Type B pancreatic cell (in vitro differentiated cells): ENCODE measurements at places on chromosomes 4 and X.

- no peak for DNase-seq
Observed at GRCh38 chr4:16043642-16044498, 40.0 kb downstream of the PROM1 start.

- no peak for DNase-seq
Observed at GRCh38 chr4:14568351-14568750, 433.9 kb upstream of the CPEB2 start.

- DNase-seq: no peak
Observed at GRCh38 chr4:7367864-7368277, 66.9 kb downstream of the PSAPL1 start.

GRCh38 chr4:94995684-94996394 lies 238.1 kb downstream of the BMPR1B start:
- no peak for DNase-seq

DNA sequence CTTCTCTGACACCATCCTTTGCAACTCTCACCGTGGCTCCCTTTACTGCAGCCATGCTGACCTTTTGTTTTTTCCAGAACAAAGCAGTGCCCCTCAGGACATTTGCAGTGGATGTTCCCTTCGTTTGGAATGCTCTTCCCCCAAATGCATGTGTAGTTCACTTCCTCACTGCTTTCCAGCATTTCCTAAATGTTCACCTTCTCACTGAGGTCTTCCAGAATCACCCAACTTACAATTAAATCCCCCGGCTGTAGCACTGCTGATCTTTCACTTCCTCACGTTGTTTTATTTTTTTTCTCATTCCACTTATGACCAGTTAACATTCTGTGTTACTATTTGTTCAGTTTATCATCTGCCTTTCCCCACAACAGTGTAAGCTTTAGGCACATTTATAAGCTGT lies 73.1 kb downstream of the GASK1B start:
- no peak for DNase-seq

GRCh38 chr4:112855058-112855457 lies 194.4 kb upstream of the ANK2 start:
- no peak for DNase-seq

- DNase-seq: no peak
Observed at GRCh38 chrX:39501822-39502221, 595.9 kb downstream of the BCOR start.

GRCh38 chrX:37830371-37830770 lies 17.0 kb downstream of the DYNLT3 start:
- DNase-seq: no peak

DNA sequence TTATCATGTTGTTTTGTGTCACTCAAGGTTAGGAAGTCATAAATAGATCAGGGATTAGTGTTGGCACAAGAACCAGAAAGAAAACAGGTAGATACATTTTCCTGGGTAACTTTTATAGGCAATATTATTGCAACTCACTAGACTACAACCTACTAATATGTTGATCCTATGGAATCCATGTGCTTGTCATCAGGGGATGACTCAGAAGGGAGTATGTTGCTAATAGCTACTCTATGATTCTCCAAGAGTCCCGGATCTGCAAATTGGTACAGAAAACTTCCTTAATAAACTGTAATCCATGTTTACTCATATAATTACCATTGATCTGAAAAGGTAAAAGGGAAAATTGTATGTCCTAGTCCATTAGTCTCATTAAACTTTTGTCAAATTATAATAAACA lies 11.7 kb upstream of the GNRHR start:
- DNase-seq: no peak

- no peak for DNase-seq
Observed at GRCh38 chr4:158722291-158722916, 792 bp downstream of the PPID start.
